ENCODE measurements at places on chromosomes 6 and 20.

- DNase-seq: no peak
Observed at GRCh38 chr20:32567384-32568178, 17.6 kb downstream of the NOL4L start.

DNA sequence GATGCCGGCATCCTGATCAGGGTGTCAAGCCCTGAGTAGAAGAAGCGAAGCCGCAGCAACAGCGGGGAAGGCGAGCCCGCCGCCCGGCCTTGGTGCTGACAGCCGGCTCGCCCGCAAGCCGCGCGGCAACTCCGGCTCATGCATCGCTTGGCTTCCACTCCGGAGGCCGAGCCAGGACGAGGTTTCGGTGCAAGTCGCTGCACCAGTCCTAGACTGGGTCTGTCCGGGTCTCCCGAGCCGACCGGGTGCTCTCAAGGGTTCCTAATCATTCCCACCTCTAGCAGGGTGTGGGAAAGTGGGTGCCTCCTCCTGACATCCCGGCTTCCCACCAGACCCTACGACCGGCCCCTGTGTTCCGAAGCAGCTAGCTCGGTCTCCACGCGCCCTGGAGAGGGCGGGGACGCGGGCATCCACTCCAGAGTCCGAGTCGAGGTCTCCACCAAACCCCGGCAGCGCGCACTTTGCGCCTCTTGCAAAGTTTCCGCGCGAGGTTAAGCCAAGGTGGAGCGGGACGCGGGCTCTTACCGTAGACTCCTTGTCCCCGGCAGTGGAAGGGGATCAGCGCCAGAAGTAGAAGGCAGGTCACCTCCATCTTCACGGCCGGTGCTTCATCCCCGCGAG is 1.4 kb downstream of the MDGA1 start:
- peak; percentile 23 for DNase-seq

- DNase-seq: no peak
Observed at GRCh38 chr6:142671791-142672190, 273.2 kb downstream of the HIVEP2 start.

- no peak for DNase-seq
Observed at GRCh38 chr6:65117817-65118409, 589.1 kb downstream of the EYS start.

- DNase-seq: no peak
Observed at GRCh38 chr6:139568956-139569538, 194.6 kb upstream of the CITED2 start.

DNA sequence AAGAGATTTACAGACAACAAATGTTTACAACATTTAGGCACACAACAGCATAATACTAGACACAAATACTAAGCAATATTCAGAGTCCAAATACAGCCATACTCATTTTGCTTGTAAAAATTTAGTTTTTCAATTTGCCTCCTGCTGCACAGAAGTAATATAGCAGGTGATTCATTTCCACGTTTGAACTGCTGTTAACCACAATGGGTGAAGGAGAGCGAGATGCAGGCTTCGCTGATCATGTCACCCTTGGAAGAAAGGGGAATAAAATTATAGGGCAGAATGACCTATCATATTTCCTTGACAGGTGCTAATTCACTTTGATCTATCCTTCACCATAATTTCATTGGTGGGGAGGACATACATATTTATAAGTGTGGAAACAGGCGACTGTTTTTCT is 643.8 kb upstream of the AGPAT4 start:
- no peak for DNase-seq

- DNase-seq: no peak
Observed at GRCh38 chr6:24686946-24687345, 20.1 kb downstream of the ACOT13 start.

GRCh38 chr20:20002101-20002998 is 14.8 kb upstream of the NAA20 start:
- no peak for DNase-seq

DNA sequence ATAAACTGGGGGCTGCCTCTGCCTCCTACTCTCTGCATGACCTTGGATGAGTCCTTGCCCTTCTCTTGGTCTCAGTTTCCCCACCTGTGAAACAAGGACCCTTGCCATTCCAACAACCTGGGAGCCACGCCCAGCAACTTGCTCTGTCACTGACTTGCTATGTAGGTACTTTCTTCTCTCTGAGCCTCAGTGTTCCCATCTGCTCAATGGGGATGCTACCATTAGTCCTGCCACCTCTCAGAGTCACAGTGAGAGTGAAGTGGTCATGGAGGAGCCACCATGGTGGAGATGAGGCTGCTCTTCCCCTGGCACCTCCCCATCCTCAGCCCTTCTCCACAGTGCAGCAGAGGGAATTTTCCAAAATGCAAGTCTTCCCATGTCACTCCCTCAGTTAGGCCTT is 70.6 kb downstream of the CDH22 start:
- DNase-seq: no peak

GRCh38 chr6:111894951-111895350 is 21.7 kb upstream of the FYN start:
- DNase-seq: no peak

DNA sequence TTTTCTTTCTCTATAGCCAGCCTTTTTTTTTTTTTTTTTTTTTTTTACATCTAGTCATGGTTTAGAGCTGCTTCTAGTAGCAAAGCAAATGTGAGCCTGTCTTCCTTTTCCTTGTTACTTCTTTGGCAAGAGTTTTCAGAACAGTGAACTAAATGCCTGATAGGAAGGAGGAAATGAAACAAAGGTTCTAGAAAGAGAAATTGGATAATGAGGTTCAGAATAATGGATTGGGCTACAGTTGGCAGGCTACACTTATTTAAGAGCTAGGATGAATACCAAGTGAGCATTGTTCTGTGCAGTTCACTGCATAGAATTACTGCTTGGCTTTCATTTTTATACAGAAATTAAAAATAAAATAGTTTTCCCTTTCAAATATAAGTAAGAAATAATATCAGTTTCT is 78.6 kb downstream of the HIVEP1 start:
- DNase-seq: no peak

- no peak for DNase-seq
Observed at GRCh38 chr20:33111306-33111705, 31.9 kb downstream of the BPIFB4 start.

DNA sequence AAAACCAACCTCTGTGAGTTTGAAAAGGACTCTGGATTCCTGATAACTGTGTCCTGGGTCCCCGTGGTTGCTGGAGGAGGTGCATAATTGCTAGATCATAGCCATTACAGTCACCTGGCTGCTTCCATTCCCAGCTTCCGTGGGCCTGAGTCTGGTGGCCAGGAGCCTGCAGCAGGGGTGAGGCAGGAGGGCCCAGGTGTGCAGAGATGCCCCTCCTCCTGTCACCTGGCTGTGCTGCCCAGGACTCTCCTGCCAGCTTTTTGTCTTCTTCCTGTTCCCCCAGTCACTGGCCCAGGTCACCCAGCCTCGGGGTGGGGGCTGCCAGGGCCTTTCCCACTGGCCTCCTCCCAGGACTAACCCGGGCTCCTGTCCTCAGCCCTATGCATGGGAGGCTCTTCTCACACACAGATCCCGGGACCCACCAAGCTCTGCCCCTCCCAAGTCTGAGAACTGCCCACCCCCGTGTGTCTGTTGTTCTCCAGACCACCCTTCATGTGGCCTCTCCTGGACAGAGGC is 30.0 kb downstream of the RAET1L start:
- no peak for DNase-seq

- no peak for DNase-seq
Observed at GRCh38 chr6:52573295-52573694, 3.6 kb downstream of the TRAM2 start.

DNA sequence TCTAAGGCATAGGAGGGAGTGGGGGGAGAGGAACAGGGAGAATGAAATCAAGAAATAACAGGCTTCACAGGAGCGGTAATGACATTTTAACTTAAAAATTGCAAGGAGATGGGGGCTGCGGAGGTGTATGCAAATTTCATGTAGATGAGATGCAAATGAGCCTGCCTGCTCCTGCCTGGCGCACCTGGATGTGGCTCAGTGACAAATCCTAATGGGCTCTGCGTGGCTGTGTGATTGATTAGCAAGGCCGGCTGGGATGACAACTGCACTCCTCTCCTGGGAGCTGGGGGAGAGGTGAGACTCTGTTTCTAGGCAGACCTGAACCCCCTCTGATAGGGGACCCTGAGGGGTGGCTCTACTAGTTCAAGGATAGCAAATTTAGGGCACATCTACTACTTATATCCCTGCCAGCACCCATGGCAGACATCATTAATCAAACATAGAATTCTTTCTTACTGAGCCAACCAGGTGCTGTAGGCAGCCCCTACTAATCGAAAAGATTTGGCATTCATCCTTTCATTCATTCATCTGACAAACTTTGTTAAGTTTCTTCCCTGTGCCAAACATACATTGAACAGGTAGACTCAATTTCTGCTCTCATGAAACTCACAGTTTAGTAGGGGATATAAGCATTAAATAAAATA is 38.4 kb upstream of the TGM2 start:
- DNase-seq: no peak

DNA sequence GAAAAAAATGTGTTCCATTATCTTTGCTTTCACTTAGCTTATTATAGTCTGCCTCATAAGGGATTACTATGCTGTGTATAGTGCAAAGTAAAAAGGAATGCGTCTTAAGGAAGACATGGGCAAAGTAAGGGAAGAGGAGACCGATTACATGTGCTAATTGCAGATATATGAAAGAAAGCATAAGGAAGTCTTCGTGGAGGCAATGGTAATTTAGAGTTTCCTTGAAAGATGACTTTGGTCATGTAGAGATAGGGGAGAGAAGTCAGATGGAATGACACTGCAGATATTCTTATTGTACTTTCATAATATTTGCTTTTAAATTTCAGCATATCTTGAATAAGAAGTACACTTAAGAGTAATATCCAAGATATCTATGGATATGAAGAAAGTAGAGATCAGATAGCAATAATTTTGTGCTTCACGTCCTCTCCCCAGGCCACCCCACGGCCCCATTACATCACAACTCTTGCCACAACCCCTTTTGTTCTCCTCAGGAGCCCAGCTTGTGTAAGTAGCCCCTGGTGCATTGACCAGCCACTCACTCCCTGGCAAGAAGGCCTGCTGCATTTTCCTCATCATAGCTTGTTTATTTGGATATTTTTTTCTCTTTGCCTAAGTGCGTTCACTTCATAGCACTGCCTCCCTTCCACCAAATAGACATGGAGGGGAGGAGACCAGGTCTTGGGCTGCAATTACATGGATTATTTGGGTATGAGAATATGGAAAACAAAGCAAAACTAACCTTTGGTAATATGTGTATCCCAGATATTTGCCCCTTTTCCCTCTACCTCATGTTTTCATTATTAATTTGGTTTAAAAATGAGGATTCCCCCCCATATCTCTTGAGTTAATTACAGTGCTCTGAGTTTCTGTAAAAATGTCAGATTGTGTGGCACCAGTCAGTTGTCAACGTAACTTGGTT is 30.7 kb upstream of the COL10A1 start:
- DNase-seq: no peak

Data from stimulated activated CD4-positive, alpha-beta T cell treated with anti-CD3 and anti-CD28 coated beads, Interleukin-12 subunit alpha, Interleukin-12 subunit beta, amount 100 ng/mL, for 4 hours (primary cell).